Tibial nerve (tissue), 4 donors: ENCODE measurements at places on chromosomes 3 and 15. TPM values are rescaled to one million over a fixed set of nuclear protein-coding genes. Genes with fewer than 3 reads are reported as not detected.

Gene CXCR6
- total RNA-seq: 2.1 TPM

DNA sequence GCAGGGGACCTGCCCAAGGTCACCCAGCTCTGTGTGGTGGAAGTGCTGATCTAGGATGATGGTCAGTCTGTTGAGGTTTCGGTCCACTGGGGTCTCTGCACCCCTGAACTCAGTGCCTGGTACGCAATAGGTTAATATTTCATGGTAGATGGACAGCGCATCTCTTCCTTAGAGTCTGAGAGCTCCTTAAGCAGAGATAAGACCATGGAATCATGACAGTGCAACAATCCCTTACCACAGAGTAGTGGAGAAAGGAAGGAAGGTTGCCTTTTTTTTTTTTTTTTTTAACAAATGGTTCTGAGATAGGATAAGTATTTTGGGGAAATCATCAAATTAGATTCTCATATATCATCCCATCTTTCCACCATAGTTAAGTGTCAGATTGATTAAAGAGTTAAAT is 79.8 kb upstream of the SLC6A1 start:
- no peak for DNase-seq
- H3K4me3 ChIP-seq: no peak overlapping the region
- no peaks in the 10 kb centered on the region for H3K27me3 ChIP-seq
- no peak overlapping the region for H3K27ac ChIP-seq
- no peaks in the 10 kb centered on the region for H3K36me3 ChIP-seq

DNA sequence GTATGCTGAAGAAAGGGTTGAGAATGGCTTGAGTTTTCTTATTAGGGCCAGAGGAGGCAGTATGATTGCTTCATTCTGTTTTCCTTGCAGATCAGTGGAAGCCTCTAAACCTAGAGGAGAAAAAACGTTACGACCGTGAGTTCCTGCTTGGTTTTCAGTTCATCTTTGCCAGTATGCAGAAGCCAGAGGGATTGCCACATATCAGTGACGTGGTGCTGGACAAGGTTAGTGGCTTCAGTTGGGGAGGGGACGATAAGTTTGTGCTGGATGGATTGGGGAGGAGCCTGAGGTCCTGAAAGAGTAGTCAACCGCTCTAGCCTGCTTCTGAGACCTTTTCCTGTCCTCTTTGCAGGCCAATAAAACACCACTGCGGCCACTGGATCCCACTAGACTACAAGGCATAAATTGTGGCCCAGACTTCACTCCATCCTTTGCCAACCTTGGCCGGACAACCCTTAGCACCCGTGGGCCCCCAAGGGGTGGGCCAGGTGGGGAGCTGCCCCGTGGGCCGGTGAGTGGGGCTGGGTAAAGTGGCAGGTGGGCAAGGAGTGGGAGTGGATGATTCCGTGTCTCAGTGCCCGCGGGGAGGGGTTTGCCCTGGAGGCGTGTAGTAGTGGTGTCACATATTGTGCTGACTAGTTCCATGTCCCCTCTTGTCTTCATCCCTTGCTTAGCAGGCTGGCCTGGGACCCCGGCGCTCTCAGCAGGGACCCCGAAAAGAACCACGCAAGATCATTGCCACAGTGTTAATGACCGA is 8.5 kb downstream of the EIF4G1 start:
- H3K27ac ChIP-seq: peak overlapping the region; percentile 26
- peaks cover 26% of the 10 kb centered on the region for H3K4me1 ChIP-seq
- H3K27me3 ChIP-seq: no peaks in the 10 kb centered on the region

DNA sequence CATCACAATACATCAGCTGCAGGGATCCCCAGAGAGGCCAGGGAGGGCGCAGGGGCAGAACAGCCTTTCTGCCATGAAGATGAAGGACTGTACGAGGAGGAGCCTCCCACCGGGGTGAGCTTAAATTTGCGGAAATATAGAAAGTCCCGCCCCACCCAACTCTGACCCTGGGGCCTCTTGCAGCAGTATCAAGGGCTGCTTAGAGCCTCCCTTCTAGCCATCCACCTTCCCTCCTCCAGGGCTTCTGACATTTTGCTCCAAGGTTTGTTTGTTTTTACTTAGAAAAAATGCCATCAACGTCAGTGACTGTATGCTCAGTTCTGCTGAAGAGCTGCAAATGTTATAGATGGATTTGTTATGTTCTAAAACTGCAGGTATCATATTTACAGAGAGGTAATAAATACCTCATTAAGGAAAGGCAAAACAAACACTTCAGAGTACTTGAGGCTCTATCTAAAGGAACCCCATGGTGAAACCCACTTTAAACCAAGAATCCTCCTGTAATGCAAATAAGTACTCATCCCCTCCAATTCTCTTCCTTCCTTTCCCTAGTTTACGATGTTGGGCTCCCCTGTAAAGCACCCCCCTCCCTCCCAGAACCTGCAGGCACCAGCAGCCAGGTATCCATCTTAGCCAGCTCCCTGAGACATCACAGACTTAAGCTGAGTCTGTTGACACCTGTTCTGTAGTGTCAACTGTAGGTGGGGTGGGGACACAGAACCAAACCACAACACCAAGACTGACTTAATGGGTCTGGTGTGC is 30.5 kb downstream of the RFTN1 start:
- DNase-seq: no peak
- no peaks in the 10 kb centered on the region for H3K4me1 ChIP-seq
- H3K4me3 ChIP-seq: no peak overlapping the region
- H3K27ac ChIP-seq: no peak overlapping the region
- no peaks in the 10 kb centered on the region for H3K27me3 ChIP-seq

DNA sequence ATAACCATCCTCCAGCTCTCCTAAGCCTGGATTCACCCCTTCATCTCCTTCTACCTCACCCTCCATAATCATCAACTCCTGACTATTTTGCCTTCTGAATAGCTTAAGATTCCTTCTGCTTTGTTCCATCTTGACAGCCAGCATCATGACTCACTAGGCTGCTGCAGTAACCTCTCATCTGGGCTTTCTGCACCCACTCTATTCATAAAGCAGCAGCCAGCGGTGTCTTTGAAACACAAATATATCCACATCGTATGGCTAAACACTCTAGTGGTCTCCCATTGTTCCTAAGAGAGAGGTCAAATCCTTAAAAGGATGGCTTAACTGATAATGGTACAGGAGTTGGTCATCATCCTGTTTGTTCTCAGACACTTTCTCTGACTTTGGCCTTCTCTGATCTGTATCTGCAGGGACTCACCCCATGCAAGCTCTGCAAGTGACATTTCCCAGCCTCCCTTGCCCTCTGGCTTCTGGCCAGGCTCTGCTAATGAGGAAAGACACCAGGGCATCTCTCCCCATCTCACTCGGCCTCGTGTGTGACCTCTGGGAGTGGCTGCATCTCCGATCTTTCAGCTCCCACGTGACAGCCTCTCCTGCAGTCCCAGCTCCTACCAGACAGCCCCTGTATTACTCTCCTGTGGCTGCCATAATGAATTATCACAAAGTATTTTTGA is 6.2 kb downstream of the GRK7 start:
- no peaks in the 10 kb centered on the region for H3K4me1 ChIP-seq
- H3K4me3 ChIP-seq: no peak overlapping the region
- H3K27ac ChIP-seq: no peak overlapping the region
- H3K36me3 ChIP-seq: no peaks in the 10 kb centered on the region
